ENCODE measurements at places on chromosomes 4 and X.
A peak's percentile ranks its signal among the peaks of the same experiment; 100 is the strongest.

DNA sequence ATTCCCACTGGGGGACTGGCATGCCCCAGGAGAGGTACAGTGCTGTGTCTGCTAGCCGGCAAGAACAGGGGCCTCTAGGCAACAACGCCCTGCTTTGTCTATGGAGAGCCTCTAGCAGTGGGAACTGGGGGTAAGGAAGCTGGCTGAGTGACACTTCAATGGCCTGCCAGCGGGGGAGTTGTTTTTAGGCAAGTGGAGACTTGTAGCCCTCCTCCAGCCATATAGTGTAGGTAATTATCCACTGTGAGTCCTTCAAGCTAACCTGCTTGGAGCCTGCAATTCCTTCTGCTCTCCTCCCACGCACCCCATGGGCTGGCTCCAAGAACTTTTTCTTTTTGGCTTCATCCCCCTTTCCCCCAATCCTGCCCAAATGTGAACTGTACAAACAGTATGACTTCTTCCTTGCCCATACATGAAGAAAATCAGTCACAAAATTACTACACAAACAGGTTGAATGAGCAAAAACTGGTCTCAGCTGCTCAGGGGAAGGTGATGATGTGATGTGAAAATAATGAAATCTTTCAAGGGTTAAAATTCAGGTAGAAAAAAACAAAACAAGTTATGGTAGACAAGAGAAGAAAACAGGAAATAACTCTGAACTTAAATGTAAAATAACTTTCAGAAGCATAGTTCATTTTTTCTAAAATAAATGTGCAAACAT, 33.1 kb downstream of the LEF1 start:
- no peak for DNase-seq

DNA sequence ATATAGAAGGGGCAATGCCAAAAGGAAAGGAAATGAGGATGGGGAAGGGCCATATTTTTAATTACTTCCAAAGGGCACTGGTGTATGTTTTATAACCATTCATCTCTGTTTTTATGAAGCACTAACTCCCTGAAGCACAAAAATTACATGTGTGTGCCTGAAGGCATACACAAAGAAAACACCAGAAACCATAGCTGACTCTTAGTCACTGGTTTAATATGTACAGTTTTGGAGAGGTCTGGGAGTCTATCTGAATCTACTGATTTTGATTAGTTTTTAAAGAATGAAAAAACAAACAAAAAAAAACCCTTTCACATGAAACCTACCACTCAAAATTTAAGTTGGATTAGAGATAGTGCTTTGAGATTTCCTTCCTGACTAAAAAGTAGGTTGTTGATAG, 438.7 kb downstream of the RPA4 start:
- DNase-seq = no peak

DNA sequence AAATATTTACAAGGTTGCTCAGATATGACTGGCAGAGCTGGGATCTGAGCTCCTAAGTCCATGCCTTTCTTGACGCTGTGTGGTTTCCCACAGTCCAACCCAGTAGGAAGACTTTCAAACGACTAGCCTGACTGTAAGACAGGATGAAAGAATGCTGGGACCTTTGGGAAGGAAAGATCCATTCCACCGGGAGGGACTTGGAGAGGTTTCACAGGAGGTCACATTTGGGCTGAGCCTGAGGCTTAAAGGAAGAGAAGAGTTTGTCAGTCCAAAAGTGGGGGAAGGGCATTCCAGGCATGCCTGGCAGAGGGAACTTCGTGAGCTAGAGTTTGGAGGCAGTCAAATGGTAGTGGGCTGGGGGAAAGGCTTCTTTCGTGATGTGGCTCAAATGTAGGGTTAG, 1.5 kb downstream of the STARD8 start:
- DNase-seq = no peak

DNA sequence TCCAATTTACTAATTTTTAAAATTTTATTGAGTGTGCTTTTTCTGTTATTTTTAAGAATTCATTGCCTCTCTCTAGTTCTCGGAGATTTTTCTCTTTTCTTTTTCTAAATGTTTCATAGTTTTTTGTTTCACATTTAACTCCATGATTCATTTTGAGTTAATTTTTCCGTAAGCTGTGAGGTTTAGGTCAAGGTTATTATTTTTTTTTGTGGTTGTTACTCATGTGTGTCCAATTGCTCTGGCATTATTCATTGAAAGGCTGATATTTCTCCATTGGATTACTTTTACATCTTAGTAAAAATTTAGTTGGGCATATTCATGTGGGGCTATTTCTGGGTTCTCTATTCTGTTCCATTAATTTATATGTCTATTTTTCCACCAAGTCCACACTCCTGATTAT, 220.8 kb downstream of the MID1IP1 start:
- no peak for DNase-seq

DNA sequence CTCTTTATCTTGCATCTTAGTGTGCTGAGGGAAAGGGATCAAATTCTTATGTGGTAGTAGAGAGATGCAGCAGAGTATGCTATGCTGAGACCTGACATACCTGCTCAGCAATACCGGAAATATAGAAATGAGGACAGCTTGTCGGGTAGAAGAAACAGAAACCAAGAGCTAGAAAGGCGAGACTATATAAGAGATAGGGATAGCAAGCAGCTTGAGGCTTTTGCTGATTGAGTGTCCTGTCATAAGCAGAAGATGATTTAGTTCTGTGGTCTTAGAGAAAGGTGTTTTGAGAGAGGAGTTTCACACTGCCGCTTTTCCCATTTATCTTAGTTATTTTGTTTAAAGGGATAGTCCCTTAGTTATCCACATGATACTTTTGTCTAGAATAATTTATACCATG, 31.7 kb downstream of the USP9X start:
- no peak for DNase-seq

GRCh38 chr4:15002659-15003400, 549 bp downstream of the CPEB2 start:
- peak; percentile 57 for DNase-seq

GRCh38 chrX:47650164-47651042, at the start of gene ELK1:
Gene ELK1 (minus strand): TSS chrX:47650563. CDS start chrX:47641441, 9,122 bp downstream.
- DNase-seq = peak; percentile 61

- DNase-seq = no peak
Measured at GRCh38 chr4:88660446-88661294, 37.0 kb downstream of the NAP1L5 start.

DNA sequence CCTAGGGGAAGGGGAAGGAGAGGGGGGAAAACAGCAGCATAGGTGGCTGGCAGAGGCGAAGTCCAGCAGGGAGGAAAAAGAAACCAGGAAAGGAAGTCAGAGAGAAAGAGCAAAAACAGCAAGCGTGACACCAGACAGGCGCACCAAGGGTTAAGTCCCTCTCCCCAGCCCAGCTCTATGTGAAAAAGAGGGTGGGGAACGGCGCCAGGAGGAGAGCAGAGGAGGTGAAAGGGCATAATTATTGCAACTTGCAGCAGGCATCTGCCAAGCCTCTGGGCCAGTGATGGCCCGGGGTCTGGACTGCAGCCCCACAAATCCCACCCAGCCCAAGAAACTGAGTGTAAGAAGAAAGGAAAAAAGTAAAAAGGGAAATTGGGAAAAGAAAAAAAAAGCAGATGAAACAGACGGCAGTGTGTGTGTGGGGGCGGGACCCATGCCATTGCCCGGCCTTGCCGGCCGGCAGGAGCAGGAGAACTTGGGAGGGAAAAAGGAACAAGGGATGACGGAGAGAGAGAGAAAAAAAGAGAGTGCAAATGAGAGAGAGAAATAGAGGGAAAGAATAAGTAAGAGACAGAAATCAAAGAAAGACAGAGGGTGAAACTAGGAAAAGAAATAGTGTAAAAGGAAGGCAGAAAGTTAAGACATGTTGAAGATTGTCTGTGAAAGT, 14.1 kb upstream of the RHOXF2 start:
- no peak for DNase-seq

DNA sequence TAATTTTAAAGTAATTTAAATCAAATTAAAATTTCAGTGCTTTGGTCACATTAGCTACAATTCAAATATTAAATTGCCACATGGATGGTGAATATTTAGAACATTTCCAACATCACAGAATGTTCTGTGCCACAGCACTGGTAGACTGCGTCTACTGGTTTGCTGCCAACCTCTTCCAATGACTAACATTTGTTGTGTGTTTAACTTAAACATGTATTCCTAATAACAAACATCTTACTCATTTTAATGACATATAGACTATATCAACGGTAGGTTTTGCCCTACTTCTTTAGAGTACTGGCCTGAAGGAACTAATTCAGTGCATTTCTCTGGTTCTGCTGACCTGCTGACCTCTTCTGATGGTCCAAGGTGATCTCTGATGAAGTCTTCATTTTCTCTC, 157.6 kb downstream of the DCK start:
- DNase-seq = no peak

GRCh38 chrX:70281951-70282350, at the start of gene RAB41:
Gene RAB41 (plus strand): TSS chrX:70282172. CDS start chrX:70282218, 46 bp downstream.
- no peak for DNase-seq

GRCh38 chr4:142686081-142686480, 160.0 kb downstream of the INPP4B start:
- DNase-seq = no peak

GRCh38 chr4:47855350-47855749, 17.5 kb upstream of the CORIN start:
- DNase-seq = no peak

GRCh38 chrX:153802513-153803045, 8.1 kb downstream of the SSR4 start:
- no peak for DNase-seq

GRCh38 chr4:182223708-182224107, 19.5 kb upstream of the TENM3 start:
- DNase-seq = no peak

DNA sequence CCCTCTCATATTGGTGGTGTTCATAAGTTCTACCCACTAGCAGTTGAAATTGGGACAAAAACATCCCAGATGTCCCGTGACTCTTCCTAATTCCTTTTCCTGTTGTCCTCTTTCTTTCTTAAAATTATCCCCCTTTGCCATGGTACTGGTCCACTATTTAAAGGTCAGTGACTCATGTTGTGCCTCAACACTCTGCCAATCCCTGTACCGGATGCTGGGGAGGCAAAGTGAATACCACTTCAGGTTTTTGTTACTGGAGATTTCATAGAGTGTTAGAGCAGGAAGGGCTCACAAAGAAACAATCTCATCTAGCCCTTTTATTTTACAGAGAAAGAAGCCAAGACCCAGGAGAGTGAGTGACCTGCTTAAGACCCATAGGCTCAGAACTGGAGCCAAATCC, 24.6 kb downstream of the SEPTIN11 start:
- no peak for DNase-seq

- DNase-seq = no peak
Measured at GRCh38 chr4:29805245-29805644, 914.9 kb upstream of the PCDH7 start.

- DNase-seq = no peak
Measured at GRCh38 chr4:182145334-182145905, 97.8 kb upstream of the TENM3 start.

- DNase-seq = no peak
Measured at GRCh38 chr4:105154576-105154975, 7.9 kb downstream of the TET2 start.

DNA sequence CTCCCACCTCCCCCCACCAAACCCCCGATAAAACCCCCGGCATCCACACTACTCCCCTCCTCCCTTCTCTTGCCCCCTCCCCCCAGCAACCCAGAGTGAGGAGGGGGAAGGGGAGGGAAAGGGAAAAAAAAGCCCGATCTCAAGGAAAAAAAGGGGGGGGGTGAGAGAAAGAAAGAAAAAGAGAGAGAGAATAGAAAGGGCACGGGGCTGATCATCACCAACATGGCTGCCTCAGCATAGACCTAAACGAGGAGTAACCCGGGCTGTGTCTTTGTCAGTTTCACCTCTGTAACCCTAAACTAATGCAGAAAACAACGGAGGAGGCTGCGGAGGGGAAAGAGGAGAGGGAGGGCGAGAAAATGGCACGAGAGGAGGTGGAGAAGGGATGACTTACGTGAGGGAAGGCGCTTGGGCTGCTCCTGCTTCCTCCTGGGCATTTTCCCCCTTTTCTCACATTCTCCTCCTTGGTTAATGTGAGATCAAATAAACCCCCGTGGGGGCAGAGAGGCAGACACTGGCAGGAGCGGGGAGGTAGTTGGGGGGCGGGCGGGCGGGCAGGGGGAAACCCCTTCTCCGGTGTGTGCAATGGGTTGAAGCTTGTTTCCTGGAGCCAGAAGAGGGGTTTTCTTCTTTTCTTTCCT, 532 bp downstream of the ZNF827 start:
- DNase-seq = peak; percentile 36

DNA sequence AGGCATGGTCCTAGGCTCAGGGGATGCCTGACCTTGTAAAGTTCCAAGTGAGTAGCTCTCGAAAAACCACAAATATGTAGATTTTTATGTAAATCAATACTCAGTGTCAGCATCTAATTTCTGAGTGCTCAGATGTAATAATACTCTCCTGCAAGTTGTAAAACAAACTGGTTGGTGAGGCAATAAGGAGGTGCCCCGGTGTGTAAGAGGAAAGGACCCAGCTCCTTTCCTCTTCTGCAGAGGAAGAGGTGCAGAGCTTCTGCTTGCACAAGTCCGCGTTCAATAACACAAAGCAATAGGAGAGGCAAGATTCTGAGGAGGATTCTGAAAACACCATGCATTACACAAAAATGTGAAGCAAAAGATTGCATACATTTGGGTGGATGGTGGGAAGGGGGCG, 43.6 kb upstream of the ENPP6 start:
- DNase-seq = no peak

- no peak for DNase-seq
Measured at GRCh38 chrX:68947882-68948605, 119.2 kb downstream of the EFNB1 start.

GRCh38 chrX:13938829-13939530, 90.7 kb downstream of the GEMIN8 start:
- no peak for DNase-seq

DNA sequence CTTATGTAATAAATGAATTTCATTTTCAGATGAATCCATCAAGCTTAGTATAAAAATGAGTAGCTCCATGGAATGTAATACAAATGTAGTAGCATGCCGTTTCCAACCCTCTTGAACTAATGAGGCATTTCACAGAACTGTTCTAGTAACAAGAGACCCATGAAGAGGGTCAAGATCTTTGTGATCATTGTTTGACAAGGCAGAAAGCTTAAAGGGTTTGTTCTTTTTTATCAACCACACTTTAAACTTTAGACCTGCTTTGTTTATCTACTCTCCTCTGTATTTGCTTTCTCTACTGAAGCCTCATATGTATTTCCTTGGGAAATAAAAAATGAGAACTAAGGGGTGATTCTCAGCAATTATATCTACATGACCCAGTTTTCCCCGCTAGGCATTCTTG, 513.9 kb downstream of the ARAP2 start:
- no peak for DNase-seq

DNA sequence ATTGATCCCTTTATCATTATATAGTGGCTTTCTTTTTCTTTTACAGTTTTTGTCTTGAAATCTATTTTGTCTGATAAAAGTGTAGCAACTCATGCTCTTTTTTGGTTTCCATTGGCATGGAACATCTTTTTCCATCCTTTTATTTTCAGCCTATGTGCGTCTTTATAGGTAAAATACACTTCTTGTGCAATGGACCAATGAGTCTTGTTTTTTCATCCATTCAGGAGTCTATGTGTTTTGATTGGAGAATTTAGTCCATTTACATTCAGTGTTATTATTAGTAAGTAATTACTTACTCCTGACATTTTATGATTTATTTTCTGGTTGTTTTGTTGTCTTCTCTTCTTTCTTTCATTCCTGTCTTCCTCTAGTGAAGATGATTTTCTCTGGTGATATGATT, 66.4 kb upstream of the IL2 start:
- no peak for DNase-seq

- no peak for DNase-seq
Measured at GRCh38 chr4:172546782-172547181, 621.8 kb upstream of the GALNT7 start.

GRCh38 chr4:118047043-118047442, 12.8 kb downstream of the NDST3 start:
- no peak for DNase-seq

GRCh38 chr4:74456056-74456744, 11.3 kb downstream of the AREG start:
- no peak for DNase-seq

- DNase-seq = no peak
Measured at GRCh38 chr4:137378393-137378792, 153.9 kb downstream of the PCDH18 start.

Measured in activated naive CD4-positive, alpha-beta T cell (primary cell).